NCI-H748 treated with DMSO at 0.1 percent for 48 hours (cell line): ENCODE measurements at places on chromosomes 7 and 10.

DNA sequence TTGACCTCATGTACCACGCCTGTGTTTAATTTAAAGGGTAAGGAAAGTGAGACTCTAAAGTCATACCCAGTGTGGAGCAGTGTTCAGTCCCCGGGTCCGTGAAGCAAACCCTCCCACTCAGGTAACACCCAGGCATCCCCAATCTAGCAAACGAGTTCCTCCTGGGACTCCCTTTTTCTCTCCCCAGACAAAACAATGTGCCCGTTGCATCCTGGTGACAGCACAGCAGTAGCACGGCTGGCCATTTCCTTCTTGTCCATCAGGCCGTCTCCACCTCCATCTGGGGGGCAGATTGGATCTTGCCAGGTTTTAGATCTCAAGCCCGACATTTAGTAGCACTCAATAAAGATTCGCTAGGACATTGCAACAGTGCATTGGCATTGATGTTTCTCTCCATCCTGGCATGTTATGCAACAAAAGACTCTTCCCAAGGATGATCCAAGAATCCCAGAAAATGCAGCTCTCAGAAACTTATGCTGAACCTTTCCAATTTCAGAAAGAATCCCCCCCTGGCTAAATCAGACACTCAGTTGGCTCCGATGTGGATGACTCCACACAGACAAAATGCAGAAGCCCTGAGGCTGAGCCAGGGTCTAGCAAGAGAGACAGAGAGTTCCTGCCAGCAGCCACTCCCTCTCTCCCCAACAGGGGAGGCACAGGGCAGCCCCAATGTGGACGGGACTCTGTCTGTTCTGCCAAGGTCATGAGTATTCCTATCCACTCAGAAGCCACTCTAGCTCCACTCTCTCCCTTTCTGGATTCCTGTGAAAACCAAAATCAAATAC is 274.5 kb upstream of the MGMT start:
- no peak for DNase-seq

DNA sequence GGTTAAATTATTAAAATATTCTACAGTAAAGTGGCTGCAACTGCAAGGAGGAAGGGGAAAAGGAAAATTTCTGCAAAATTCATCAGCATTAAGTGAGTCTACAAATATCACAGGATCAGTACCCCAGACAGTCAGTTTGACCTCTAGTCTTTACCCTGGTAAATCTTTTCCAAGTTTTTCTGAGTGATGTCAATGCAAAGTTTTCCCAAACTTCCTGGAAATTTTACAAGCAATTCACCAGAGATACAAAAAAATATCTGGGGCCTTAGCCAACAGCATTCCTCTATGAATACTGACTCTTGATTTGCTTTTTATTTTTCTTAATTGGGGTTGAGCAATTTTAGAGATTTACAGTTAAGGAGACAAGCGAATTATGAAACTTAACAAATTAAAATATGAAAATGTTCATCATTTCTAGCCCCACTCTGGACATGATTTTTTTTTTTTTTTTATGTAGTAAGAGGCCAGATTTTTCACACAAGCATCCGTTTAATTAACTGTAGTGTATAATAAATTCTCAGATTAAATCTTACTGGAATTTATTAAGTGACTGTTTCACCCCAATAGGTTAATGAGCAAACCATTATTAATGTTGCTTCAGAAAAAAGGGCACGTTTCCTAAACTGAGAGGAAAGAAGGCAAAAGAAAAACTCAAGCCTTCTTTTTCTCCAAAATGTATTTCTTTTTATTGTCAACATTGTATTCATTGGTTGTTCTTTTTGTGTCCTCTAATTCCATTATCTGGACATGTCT is 539.5 kb upstream of the FZD8 start:
- DNase-seq = no peak

- peak; percentile 14 for DNase-seq
Observed at GRCh38 chr10:101889256-101890210, 45.9 kb upstream of the KCNIP2 start.

GRCh38 chr7:148402159-148402558 is 188.4 kb upstream of the C7orf33 start:
- DNase-seq = no peak

DNA sequence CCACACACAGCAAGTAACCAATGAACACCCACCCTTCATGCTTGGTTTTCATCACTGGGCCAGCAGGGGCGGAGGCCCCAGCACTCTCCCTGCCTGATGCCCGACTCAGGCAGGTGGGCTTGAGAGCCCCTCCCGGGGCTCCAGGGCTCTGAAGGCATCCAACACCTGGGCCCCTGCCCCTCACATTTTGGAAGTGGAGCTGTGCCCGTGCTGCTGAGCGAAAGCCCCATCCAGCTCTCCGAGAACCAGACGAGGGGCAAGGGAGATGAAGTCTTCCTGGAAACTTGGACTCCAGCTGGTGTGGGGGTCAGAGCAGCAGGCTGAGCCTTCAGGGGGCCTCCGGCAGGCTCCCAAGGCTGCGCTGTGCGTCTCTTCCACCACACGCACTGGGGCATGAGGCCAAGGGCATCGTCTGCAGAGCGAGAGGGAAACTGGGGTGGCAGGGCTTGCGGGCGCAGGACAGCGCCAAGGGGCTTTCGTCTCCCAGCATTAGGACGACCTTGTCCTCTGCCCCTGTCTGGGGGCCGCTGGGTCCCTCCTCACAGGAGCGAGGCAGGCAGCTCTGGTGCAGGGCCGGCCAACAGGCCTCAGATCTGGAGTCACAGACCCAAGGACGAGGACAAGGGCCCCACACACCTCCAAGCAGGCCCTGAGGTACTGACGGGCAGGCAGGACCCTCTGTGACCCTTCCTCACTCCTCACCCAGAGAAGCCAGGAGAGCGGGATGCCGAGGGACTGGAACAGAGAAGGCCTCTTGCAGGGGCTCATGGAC is 108.3 kb upstream of the FAM20C start:
- no peak for DNase-seq

DNA sequence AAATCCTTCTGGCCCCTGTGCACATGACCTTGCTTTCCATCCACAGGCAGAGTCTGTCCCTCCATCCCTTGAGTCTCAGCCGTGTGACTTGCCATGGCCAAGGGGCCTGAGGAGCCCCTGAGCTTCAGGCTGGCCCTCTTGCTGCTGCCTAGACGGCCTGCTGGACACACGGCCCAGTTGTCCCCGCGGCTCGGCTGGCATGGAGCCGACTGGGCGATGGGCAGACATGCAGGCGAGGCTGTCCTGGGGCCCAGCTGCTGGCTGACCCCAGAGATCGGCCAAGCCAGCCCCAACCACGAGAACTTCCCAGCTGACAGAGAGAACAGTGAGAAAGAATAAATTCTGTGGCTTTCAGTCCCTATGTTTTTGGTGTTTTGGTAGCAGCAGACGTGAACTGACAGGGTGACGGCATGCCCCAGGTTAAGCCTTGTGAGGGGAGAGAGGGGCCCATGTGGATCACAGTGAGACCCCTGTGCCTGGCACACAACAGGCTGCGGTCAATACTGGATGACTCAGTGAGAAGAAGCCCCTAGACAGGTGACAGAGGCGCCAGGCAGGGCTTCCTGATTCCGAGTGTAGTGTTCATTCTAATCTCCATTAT is 11.7 kb downstream of the PRKAG2 start:
- DNase-seq = no peak

DNA sequence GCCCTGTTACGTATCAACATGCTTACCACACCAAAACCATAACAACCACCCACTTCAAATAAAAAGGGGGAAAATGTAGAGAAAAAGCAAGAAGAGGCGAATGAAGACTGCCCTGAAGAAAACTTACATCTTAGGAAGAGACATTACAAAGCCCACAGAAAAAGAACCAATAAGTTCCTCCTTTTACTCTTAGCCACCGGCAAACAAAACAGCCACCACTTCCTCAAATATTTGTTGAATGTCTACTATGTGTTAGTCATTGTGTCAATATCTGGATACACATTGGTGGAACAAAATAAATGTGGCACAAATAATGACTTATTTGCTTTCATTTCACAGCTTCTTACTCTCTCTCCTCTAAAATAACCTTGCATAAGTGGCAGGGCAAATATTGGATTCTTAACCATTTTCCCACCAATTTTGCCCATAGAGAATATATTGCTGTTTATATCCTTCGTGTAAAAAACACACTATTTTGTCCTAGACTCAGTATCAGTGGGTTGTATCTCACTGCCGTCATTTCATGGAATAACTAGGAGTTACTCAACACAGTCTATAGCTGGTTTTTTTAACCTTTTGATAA is 106.8 kb downstream of the ANK3 start:
- no peak for DNase-seq

- no peak for DNase-seq
Observed at GRCh38 chr10:3814838-3815220, 29.8 kb upstream of the KLF6 start.

- DNase-seq = no peak
Observed at GRCh38 chr10:60953420-60953819, 9.4 kb upstream of the RHOBTB1 start.

DNA sequence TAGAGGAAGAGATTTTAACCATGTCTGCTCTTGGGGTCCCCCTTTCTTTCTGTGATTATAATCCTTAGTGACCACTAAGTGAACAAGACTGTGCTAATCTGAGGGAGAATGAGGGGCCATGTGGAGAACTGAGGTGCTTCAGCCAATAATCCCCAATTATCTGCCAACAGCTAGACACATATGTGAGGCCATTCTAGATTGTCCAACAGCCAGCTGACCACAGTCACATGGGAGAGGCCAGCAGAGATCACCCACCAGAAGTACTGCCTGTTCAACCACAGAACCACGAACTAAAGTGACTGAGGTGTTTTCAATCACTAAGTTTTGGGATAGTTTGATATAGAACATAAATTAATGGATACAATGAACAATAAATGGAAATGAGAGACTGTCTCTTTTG is 74.3 kb downstream of the SEMA3E start:
- no peak for DNase-seq

GRCh38 chr10:91210435-91210834 is 10.0 kb upstream of the PCGF5 start:
- DNase-seq = peak; percentile 94

GRCh38 chr10:115045499-115045898 is 47.7 kb upstream of the ATRNL1 start:
- no peak for DNase-seq

DNA sequence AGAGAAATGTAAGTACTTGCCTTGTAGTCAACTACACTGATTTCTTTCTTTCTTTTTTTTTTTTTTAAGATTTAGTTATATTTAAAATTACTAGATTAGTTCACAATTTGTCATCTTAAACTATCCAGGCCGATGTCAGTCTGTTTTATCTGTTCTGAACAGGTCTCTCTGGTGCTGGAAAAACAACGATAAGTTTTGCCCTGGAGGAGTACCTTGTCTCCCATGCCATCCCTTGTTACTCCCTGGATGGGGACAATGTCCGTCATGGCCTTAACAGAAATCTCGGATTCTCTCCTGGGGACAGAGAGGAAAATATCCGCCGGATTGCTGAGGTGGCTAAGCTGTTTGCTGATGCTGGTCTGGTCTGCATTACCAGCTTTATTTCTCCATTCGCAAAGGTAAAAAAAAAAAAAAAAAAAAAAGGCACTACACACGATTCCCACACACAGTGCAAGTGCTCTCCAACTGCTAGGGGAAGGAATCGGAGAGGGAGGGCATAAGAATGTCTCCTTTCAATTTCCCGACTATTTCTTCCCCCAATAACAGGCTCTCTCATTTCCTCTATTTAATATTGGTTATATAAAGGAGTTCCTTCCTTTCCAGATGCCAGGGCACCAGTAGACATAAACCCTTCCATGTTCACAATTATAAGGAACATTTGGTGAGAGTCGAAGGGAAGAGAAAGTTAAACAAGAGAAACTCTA is 53.4 kb downstream of the PAPSS2 start:
- DNase-seq = no peak

- DNase-seq = no peak
Observed at GRCh38 chr7:148182264-148182663, 408.3 kb upstream of the C7orf33 start.

DNA sequence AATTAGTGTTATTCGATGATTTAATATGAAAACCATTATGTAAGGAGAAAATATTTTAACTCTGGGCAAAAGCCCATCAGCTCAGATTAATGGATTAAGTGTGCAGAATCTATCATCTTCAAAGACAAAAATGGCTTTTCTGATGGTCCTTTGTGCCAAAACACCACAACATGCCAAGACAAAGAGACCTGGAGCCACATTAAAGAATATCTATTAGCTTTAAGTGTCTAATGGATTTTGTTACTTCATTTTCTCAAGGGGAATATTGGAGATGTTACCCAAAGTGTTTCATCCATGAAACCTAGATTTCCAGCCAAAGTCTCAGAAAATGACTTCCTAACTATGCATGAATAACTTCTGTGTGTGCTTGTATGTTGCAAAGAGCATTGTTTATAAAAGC is 57.3 kb downstream of the MKX start:
- DNase-seq = no peak

GRCh38 chr10:102802920-102803534 is 34.2 kb downstream of the CYP17A1 start:
- no peak for DNase-seq

DNA sequence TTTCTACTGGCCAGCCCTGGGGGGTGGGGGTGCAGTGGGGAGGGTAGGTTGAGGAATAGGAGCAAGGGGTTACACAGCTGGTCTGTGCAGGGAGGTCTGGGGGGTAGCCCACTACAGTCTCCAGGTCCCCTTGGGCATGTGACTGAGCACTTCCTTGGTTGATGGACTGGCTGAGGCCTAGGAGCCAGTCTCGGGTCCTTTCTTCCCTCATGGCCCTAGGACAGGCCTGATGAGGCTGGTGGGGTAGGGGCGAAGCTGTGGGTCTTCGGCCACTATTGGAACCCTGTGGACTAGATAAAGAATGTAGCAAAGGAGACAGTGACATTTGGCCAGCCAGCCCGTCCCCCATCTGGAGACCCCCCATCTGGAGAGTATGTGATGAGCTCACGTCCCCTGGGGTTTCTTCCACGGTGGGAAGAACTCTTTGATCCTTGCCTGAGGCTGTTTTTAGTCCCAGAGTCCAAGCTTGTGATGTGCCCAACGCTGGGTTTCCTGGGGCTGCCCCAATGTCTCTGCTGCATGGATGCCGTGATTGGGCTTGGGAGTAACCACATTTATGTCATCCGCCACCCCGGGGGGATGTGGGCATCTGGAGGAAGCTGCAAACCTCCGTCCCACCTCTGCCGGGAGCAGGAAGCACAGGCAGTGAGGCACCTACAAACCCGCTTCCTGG is 20.7 kb downstream of the FAM241B start:
- DNase-seq = no peak

- DNase-seq = peak; percentile 40
Observed at GRCh38 chr10:28722065-28722803, 44.9 kb downstream of the BAMBI start.

DNA sequence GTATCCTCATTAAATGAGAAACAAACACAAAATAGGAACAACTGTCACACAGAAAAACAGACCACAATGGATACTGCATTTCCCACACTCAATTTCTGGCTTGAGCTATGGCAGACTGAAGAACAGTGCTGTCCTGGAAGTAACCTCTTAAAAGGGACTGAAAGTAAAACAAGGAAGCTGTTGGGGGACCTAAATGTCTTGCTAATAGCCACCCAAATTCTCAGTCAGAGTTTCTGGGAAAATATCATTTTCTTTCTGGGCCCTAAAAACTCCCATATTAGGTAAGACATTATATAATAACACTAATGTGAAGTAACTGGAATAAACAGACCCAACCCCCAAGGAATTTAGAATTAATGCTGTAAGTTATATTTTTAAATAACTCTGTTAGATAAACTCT is 80.9 kb upstream of the TFEC start:
- DNase-seq = no peak

- DNase-seq = no peak
Observed at GRCh38 chr10:59172567-59172966, 3.9 kb upstream of the PHYHIPL start.
